EH (cell line): ENCODE measurements at places on chromosomes 4 and X.
A peak's percentile ranks its signal among the peaks of the same experiment; 100 is the strongest.

DNA sequence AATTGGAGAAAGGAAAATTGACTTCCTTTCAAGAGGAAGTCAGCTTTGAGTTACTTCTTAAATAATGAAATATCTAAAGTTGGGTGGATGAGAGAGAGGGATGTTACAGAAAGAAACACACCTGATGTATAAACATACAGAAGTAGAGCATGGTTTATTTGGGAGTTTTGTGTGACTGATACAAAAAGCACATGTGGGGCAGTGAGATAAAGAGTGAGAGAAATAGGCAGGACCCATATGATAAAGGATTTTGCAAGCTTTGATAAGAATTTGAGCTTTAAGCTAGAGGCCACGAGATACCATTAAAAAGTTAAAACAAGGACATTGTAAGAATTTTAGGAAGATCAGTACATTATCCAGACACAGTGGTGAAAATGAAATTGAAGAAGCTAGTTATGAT, 263.3 kb upstream of the GPRIN3 start:
- no peak for DNase-seq

GRCh38 chr4:123452616-123453015, 56.0 kb downstream of the SPRY1 start:
- peak; percentile 87 for DNase-seq

- no peak for DNase-seq
Observed at GRCh38 chr4:52655506-52655905, 3.6 kb downstream of the USP46 start.

GRCh38 chr4:77818602-77819403, at the start of gene CNOT6L:
TSS of gene CNOT6L (minus strand) at chr4:77819368. CDS start at chr4:77819308, 60 bp downstream.
- DNase-seq = peak; percentile 72

DNA sequence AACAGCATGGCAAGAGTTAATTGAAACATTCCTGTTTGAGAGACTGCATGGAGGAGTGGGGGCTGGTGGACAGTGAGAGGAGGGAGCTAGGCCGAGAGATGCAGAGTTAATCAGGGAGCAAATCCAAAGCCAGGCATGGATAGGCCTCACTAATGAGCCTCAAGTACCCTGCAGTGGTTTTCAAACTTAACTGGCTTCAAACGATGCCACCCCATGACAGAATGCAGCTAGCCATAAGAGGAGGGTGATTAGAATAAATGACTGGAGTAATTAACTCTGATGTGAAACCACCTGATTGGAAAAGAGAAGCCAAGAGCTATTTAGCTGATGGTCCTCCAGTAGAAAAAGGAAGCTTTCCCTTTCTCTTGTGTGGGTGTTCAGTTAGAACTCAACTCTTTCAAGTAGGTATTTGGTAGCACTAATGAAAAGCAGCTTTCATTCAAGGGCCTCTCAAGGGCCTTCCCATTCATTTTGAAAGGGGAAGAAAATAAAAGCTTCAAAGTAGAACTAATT, 215.4 kb upstream of the MAB21L2 start:
- no peak for DNase-seq

GRCh38 chr4:7941111-7941964, 1.7 kb upstream of the AFAP1 start:
- DNase-seq = peak; percentile 35

GRCh38 chr4:181150191-181150590, 1093.0 kb upstream of the TENM3 start:
- DNase-seq = no peak

DNA sequence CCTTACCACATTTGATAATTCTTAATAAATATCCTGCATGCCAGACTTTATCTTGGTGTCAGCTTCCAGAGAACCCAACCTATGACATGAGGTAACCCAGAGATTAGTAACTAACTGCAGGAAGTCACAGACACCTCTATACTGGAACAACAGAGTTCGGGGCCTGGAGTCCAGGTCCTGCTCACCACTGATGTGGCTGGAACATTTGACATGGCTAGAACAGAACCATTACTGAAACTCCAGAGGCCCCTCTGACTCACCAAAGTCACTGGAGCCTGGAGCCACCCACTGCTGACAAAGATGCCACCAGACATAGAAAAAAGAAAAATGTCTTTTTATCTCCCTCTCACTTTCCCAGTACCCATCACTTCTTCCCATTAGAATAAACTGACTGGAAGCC, 403.7 kb downstream of the MID1IP1 start:
- no peak for DNase-seq

- DNase-seq = no peak
Observed at GRCh38 chr4:138673053-138673452, 342.5 kb upstream of the NOCT start.

- DNase-seq = peak; percentile 71
Observed at GRCh38 chr4:77095101-77095821, 19.5 kb upstream of the CCNI start.

- no peak for DNase-seq
Observed at GRCh38 chr4:123830930-123831329, 434.3 kb downstream of the SPRY1 start.

GRCh38 chr4:1043651-1044468, 32.4 kb downstream of the FGFRL1 start:
- DNase-seq = peak; percentile 100

DNA sequence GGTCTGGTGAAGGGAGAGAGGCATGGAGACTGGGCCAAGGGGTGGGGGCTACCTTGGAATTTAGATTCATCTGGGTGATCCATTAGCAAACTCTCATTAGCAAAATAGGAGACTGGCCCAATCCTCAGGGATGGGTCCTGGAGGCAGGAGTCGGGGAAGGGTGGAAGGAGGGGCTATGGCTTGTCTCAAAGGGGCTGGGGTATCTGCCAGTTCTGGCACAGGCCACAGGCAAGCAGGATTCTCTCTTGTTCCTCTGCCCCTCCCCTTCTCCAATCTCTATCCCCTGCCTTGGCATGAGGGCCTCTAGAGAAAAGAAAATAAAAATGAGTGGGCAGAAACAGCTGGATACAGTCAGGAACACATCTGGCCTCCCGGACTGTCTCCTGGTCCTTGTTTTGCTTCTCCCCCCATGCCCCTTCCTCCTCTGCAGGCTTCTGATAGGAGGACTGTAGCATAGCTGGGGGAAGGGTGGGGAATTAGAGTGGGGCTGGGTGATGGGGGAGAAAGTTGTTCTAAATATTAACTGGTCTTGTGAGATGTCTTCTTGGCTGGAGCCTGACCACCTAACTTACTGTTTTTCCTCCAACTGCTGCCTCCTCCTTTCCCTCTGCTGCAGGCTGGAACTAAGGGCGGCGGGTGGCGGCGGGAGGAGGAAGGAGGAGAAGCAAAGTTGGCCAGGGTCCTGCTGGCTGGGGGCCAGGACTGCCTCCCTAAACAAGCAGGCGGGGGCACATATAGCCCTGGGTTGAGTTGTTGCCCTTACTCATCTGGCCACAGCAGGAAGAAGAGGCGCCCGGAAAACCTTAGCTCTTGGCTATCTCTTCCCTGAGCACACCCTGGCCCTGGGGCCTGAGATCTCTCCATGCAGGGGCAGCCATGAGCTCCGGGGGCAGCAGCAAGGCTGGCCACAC, 53.3 kb upstream of the LAS1L start:
- DNase-seq = peak; percentile 76

GRCh38 chr4:32037399-32037798, 1317.2 kb downstream of the PCDH7 start:
- DNase-seq = no peak

DNA sequence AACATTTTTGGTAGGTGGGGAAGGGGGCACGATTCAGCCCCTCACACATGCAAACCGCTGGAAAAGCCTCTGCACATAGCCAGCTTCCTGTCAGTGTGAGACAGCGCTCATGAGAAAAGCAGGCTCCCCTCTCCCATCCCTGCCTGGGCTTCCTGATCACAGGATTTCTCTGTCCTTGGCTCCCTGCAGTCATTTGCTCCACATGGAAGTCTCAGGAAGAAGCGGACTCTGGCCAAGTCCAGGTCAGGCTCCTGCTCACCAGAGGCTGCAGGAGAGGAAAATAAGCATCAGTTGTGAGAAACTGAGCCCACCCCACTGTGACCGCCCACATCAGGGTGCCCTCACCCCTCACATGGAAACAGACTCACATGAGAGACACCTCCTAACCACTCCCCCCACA, 664.3 kb upstream of the TENM3 start:
- no peak for DNase-seq

GRCh38 chr4:23114538-23114937, 421.8 kb downstream of the GBA3 start:
- no peak for DNase-seq

- peak; percentile 12 for DNase-seq
Observed at GRCh38 chr4:4248885-4249203, 821 bp upstream of the TMEM128 start.

DNA sequence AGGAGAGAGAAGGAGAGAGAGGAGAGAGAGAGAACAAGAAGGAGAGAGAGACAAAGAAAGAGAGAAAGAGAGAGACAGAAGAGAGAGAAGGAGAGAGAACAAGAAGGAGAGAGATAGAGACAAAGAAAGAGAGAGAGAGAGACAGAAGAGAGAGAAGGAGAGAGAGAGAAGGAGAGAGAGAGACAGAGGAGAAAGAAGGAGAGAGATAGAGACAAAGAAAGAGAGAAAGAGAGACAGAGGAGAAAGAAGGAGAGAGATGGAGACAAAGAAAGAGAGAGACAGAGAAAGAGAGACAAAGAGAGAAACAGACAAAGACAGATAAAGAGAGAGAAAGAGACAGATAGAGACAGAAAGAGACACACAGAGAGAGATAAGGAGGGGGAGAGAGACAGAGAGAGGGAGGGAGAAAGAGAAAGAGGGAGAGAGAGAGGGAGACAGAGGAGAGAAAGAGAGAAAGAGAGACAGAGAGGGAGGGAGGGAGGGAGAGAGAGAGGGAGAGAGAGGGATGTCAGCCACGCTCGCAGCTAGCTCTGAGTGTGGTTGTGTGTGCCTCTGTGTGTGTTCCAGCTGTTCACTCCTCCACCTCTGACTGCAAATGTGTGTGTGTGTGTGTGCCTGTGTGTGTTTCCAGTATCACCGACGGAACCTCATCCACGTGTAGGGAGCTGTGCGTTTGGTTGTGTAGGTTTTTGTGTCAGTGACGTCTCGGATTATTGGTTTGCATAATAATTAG, 105.8 kb downstream of the CRLF2 start:
- DNase-seq = no peak

DNA sequence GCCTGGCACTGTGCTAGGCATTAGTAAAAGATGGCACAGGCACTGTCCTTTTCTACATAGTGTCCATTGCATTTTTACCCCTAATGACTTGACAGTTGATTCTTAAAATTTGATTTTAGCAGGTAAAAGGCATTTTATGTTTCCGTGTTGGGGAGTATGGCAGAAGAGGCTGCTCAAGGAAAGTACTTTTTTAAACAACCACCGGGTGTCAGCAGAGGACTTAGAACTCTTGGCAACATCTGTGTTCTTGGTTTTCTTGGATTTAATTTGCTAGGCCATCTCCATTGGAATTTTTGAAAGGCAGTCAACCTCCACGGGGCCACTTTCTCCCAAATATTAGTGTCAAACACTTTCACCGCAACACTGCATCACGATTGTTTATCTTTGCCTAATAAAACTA, 102.9 kb downstream of the TSPAN7 start:
- DNase-seq = peak; percentile 28

GRCh38 chrX:78979789-78980464, 34.7 kb downstream of the P2RY10 start:
- DNase-seq = peak; percentile 4

DNA sequence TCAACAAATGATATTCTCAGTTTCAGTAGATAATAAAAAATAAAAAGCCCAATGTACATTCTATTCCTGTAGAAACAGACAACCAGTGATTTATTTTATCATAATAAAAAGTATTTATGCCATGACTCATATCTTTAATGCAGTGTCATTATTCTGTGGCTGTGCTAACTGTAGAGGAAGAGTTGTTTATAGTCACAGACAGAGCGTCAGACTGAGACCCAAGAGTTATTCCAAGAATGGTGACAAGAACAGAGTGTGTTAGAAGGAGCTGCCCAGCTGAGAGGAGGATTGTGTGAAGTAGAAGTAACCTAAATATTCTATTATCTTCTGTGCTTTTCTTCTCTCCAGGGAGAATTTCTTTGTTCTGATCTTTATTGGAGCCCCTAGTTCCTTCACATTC, 210.7 kb downstream of the PPP1R2C start:
- peak; percentile 20 for DNase-seq

DNA sequence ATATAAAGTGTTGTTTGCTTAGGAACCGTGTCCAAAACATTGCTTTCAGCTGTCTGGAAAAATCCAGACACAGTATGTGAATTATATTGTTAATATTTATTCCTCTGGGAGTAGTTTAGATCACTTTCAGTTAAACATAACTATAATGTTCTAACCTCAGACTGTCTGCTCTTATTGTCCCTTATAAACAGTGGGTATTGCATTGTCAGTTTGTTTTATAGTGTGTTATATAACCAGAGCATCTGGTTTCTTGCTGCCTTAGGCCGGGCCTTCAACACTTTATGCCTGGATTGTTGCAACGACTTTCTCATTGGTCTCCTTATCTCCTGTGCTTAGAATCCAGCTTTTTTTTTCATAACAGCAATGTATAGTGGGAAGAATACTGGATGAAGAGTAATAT, 26.4 kb downstream of the ATG4A start:
- no peak for DNase-seq

DNA sequence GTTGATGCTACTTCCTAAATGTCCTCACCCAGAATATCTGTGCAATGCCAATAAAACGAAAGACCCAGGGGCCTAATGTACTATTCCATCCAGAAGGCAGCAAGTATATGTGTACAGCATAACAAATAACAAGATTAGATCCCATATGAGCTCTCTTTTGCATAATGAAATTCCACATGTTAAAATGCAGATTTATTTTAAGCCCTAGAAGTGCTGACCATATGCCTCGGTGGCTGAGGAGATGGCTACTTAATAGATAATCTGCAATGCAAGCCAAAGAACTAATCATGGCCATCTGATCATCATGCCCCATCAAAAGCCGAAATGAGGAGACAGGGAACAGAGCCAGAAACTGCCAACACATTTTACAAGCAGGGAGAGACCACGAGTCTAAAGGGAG, 293.5 kb downstream of the KCNIP4 start:
- peak; percentile 2 for DNase-seq

DNA sequence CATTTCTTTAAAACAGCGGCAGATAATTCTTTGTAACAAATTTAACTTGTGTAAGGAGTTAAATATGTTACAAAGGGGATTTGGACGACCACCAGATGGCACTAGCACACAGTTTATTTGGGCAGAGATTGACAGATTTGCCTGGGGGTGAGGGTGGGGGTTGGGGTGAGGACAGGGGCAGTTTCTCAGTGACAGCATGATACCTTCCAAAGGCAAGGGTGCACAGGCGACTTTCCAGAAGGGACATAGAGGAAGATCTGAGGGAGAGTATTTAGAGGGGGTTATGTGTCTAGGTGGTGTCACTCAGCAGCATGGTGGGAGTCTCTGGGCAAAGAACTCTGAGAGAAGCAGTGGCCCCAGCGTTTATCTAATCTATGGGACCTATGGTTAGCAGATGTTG, 9.6 kb upstream of the TMA16 start:
- DNase-seq = peak; percentile 56

- no peak for DNase-seq
Observed at GRCh38 chrX:78322863-78323262, 4.5 kb downstream of the CYSLTR1 start.

GRCh38 chr4:87616268-87616667, 7.9 kb downstream of the DSPP start:
- DNase-seq = no peak

- peak; percentile 80 for DNase-seq
Observed at GRCh38 chrX:12390301-12390700, 252.0 kb downstream of the FRMPD4 start.
